Fibroblast of skin of left quadriceps (primary cell): ENCODE measurements at places on chromosomes 12 and 14.
A peak's percentile ranks its signal among the peaks of the same experiment; 100 is the strongest.

GRCh38 chr14:45252366-45253069 is 484 bp downstream of the MIS18BP1 start:
- no peak for DNase-seq

GRCh38 chr14:97120204-97120603 is 323.0 kb downstream of the VRK1 start:
- no peak for DNase-seq

- DNase-seq: no peak
Observed at GRCh38 chr12:130992979-130993538, 39.4 kb downstream of the ADGRD1 start.

DNA sequence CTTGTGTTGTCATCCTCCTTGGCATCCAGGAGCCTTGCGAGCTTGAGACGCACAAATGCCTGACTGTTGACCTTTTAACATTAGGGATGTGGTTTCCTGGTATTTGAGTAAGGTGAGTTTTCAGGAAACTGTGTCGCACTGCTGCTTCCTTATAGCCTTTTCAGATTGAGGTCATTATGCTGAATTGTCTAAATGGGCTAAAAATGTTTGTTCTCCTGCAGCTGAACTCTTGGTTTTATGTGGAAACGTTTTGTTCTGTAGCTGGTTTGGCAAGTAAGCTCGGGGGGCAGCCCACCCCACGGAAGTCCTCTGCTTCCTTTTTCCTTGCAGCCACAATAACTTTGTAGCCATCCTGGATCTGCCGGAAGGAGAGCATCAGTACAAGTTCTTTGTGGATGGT is 5.7 kb downstream of the PRKAB1 start:
- no peak for DNase-seq

- DNase-seq: no peak
Observed at GRCh38 chr14:105317546-105317945, 3.0 kb downstream of the PACS2 start.

DNA sequence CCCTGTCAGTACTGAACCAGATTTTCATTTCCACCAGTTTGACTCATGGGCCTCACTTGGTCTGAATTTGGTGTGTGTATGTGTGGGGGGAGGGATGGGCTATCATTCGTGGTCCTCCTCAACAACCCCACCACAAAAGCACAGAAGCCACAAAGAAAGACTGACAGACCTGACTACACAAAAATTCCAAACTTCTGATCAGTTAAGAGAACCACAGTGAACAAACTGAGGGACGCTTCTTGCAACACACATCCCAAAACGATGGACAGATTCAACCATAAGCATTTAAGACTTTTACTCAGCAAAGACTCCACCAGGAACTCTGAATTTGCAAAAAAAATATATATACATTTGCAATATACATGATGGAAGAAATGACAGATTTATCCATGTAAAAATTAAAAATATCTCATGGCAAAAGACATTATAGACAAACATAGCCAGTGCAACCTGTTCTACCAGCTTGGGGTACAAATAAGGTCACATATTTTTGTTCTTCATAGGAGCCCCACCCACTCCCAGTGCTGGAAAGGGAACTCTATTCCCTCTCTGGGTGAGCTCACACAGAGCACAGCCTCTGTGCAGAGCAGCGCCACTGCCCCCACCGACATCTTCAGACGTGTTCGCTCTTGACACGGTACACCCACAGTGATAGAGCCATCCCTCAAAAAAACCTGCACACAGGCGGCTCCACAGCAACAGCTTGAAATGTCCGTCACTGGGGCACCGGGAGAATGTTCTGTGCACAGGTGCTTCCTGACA is 49.7 kb downstream of the JAG2 start:
- no peak for DNase-seq

- no peak for DNase-seq
Observed at GRCh38 chr12:96501133-96501761, 11.9 kb downstream of the CFAP54 start.

DNA sequence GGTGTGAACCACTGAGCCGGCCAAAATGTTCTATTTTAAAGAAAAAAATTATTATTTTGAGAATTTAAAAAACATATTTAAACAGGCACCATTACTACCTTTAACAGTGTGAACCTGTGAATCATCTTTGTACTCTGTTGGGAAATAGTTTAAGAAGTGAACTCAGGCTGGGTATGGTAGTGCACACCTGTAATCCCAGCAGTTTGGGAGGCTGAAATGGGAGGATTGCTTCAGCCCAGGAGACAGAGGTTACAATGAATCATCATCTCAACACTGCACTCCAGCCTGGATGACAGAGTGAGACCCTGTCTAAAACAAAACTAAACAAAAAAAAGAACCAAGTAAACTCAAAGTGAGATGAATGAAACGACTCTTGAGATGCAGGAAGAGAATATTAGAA is 3.1 kb upstream of the WDR89 start:
- no peak for DNase-seq

GRCh38 chr12:91630083-91630482 is 447.5 kb upstream of the DCN start:
- DNase-seq: no peak

- DNase-seq: no peak
Observed at GRCh38 chr14:80679273-80679672, 262.3 kb downstream of the CEP128 start.

DNA sequence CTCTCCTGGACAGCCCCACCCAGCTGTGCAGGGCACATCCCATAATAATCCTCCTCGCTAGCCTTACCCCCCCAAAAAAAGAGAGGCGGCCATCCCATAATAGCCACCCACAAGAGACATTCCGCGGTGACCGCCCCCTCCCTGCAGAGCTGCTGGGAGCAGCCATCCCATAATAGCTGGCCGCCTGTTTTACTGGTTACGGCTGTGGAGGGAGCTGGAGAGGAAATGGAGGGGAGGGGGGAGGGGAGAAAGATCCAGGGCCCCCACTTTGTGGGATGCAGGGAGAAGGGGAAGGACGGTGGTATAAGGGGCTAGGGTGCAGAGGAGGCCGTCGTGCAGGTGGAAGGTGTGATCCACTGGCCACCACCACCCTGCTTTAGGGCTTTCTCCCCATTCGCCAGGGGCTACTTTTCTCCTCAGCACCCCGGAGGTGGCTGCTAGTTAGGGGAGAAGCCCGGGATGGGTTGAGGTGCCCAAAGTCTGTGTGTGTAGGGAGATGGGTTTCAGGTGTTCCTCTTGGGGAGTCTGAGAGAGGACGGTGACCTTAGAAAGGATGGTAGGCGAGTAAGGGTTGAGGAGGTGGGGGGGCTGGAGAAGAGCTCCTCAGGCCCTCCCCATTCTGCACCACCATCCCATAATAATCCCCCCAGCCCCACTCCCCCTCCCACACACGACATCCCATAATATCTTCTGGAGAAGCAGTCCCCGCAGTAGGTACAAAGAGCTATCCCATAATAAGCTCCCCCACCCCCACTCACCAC is 6.0 kb upstream of the CHD4 start:
- no peak for DNase-seq

- DNase-seq: no peak
Observed at GRCh38 chr14:43803076-43803689, 703.9 kb downstream of the FSCB start.

DNA sequence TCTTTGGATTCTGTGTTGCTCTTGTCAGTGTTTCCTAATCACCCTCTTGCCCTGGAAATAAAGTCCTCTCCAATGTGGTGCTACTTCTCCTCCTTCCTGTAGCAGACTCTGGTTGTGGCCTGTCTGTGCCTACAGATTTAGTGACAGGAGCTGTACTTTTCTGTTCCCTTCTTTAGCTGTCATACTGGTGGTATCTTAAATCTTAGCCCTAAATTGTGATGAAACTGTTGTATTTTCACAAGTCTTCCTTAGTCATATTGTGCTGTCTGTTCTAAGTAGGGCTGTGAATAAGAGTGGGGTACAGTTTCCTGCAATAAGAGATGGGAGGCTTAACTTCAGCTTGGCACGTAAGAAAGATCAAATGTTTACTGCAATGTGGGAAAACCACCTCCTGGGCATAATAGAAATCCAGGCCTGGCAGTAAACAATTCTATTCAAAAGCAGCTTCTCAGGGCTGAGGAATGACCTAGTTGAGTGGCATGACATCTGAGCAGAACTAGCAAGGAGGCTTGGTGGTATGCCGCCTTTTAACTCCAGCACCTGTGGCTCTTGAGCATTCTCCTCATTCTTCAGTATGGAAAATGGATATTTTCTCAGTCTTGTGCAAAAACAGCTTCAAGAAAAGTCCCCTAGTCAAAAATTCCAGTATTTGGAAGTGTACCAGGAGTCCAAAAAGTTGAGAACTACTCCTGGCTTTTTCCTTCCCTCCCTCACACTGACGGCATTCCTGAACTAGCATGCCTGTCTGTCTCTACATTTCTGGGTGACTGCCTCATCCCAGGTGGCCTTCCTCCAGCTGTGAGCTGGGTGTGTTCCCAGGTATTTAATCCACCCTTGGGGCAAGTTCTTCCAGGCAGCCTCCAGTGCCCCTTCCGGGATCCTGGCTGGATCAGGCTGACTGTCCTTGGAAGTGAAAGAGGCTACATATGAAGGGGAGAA is 19.5 kb downstream of the ANO6 start:
- DNase-seq: no peak

DNA sequence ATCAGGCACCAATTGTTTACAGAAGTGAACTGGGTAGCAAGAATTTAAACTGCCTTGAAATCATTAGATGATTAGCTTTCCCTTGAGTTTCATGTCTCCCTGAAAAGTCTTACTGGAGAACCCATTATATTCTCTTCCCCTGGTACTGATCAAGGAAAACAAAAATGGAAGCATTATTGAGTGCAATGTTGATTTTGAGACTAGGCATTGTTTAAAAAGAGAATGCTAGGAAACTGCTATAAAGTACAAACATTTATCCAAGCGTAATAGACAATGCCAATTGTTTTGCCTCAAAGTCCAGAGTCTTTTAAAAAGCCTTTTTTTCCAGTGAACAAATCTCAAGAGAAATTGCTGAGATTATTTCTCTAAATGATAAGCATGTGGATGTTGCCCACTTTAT is 197.0 kb downstream of the CCER1 start:
- no peak for DNase-seq

DNA sequence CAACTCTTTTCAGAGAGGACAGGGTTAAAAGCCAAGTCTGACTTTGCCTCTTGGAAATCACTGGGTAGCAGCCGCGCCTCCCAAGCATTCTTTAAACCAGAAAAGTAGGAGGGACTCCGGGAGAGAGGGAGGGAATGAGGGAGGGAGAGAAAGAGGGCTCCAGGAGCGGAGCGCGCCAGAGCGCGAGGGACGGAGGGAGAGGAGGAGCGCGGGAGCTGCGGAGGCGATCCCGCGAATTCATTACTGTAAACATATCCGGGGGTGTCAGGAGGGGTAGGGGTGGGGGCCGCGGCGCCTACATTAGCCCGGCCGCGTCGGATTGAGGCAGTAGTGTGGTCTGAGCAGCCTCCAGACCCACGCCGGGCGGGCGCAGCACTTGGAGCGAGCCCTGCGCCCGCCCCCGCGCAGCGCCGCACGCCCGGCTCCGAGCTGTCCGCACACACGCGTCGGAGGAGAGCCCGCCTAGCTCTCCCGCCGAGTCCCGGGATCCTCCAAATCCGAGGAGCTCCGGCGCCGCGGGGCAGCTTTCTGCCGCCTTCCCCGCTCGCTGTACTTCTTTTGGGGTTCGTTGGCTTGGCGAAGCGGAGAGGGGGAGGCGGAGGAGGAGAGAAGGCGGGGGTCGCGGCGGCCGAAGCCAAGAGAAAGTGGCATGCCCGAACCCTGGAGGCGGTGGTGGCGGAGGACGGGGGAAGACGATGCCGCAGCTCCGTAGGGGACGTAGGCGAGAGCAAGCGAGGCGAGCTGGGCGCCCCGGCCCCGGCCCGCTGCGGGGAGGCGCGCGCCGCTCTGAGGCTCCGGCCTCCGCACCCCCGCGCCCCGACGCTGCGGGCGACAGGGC is 3.3 kb downstream of the FLRT2 start:
- DNase-seq: peak; percentile 79

- no peak for DNase-seq
Observed at GRCh38 chr12:69925291-69925690, 100.3 kb downstream of the MYRFL start.

DNA sequence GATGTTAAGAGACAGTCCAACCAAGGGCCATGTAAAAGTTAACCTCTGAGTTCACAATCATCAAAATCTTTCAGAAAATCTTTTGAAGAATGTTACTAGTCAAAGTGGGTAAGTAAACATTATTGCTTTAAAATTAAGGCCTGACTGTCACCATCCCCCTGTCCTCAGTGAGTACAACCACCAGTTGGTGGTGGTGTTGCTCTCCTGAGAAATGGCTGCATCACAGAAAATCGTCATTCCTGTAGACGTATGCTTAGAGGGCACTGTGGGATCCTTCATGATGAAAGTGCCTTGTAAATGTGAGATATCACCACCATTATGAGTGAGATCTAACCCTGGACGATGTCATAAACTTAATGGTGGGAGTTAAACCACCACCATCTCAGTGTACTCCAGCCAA is 451.2 kb downstream of the RPS29 start:
- no peak for DNase-seq

DNA sequence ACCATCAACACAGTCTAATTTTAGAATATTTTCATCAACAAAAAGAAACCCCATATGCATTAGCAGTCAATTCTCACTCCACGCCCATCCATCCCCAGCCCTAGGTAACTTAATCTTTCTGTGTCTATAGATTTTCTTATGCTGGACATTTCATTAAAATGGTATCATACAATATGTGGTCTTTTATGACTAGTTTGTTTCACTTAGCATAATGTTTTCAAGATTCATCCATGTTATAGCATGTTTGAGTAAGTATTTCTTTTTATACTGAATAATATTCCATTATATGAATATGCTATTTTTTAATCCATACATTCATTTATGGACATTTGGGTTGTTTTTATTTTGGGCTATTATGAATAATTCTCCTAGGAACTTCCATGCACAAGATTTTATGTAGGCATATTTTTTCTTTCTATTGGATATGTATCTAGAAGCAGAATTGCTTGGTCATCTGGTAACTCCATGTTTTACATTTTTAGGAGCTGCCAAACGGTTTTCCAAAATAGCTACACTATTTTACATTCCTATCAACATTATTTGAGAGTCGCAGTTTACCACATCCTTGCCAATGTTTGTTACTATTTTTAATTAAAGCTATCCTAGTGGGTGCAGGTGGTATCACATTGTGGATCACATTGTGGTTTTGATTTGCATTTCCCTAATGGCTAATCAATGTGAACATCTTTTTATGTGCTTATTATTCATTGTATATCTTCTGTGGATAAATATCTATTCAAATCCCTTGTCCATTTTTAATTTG is 49.0 kb downstream of the RERG start:
- no peak for DNase-seq

DNA sequence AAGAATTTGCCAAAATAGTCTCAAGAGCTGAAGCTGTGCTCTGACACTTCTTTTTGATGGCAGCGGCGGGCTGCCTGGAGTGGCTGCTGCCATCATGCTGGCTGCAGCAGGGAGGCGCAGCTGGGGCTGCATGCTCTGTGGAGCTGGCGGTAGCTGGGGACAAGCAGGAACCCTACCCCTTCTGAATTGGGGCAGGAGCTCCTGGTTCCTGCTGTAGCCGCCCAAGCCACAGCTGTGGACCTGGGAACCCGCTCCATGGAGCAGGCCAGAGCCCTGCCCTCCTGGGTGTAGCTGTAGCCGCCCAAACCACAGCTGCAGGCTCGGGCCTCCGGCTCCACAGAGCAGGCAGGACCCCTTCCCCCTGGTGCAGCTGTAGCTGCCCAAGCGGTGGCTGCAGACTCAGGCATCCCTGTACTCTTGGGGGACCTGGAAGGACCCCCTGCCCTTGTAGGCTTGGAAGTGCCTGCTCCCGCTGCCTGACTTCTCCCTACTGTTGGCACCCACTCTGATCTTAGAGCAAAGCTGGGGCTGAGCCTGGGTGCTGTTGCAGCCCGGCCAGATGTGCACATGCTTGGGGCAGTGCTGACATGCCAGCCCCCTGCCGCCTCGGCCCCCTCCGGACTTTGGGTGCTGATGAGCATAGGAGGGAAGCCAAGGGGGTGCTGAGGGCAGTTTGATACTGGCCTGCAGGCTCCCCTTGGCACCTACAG is 33.3 kb downstream of the APAF1 start:
- DNase-seq: no peak
